Activated CD8-positive, alpha-beta memory T cell treated with anti-CD3 and anti-CD28 coated beads, Interleukin-2, amount 50 U/mL, for 4 hours (primary cell): ENCODE measurements at places on chromosomes 3 and 15.
A peak's percentile ranks its signal among the peaks of the same experiment; 100 is the strongest.

DNA sequence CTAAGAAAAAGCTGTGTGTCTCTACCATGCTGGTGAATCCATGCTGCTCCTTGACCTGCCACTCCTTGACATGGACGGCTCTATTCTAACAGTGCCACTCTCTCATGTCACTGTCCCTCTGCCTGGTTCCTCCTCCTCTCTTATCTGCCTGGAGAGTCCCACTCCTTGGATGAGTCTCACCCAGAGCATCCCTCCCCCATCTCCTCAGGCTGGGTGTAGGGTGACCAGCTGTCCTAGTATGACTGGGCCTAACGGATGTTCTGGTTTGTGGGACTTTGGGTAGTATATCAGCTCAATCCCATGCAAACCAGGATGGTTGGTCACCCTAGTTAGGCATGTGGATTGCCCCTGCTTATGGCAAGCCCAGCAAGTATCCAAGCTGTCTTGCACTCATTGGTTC, 54.3 kb downstream of the LIPC start:
- no peak for DNase-seq

DNA sequence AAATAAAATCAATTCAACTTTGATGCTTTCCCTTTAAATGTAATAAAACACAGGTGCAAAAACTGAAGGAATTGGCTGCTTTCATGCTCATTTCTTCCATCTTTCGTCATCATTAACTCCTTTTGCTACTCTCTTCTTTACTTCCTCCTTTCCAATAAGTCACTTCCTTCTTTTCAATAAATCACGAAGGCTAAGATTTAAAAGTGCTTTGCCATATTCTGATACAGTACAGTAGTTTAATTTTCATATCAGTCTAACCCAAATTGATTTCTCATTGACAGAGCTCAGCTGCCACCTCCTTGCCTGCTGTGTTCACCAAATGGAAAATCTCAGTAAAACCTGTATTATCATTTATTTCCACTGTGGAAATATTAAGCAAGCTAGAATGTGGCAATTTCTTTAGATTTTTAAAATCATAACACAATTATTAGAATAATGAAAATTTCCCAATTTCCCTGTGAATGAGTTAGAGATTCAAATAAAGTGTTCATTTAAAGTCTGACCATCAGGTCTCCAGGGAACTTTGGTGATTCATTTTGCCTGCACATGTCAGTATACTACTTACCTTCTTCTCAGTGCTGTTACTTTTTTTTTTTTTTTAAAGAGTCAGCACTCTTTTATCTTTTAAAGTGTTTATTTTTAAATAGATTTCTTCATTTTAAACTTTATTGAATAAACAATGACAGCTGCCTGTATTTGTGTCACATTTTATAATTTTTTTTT, 41.6 kb downstream of the NANOGP8 start:
- DNase-seq: no peak

GRCh38 chr3:128577711-128578110, 72.9 kb downstream of the RPN1 start:
- DNase-seq: no peak

- DNase-seq: no peak
These were observed 250.0 kb downstream of the XXYLT1 start for GRCh38 chr3:195020921-195021320.

- no peak for DNase-seq
These were observed 62.3 kb upstream of the ARHGEF3 start for GRCh38 chr3:56864090-56864489.

GRCh38 chr3:181461381-181461780, 250.3 kb upstream of the SOX2 start:
- no peak for DNase-seq

- DNase-seq: peak; percentile 81
These were observed 61.5 kb downstream of the IQSEC1 start for GRCh38 chr3:13011573-13012220.

GRCh38 chr3:139679220-139679775, 1.5 kb upstream of the NMNAT3 start:
- no peak for DNase-seq

DNA sequence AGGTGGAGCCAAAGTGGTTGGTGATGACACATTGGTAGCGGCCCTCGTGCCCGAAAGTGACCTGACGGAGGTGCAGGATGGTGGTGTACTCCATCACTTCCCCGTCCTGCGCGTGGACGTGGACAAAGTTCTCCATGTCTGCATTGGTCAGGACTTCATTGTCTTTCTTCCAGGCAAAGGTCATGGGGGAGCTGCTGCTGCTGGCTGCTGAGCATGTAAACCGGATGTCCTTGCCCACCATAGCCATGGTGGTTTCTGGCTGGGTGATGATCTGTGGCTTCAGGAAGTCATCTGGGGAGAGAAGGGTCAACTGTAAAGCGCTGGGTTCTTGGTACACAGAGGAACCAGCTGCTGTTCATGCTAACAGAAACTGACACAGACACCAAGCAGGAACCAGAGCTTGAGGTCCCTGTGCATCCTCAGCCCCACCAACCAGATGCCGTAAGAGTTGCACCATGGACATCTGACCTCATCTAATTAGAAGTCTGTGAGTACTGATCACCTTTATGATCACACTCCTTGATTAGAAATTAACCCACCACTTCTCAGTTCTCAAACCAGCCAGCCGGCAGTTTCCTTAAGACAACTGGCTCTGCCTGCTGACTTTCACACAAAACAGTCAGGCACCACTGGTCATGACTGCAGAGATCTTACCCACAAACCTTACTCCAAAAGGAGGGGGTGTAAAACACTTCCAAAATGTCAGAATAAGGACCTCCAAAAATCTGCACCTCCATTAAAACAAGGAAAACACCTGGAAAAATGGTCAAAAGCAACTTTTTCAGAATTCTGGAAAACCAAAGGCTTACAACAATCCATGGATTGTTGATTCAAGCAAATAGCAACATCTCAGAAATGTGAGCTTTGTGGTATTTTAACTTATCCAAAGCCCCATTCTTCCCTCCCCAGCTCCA, 114.6 kb downstream of the LRIG1 start:
- no peak for DNase-seq

GRCh38 chr3:192449036-192449435, 278.3 kb downstream of the FGF12 start:
- no peak for DNase-seq

- DNase-seq: no peak
These were observed 106.3 kb upstream of the SAMMSON start for GRCh38 chr3:69893274-69893673.

GRCh38 chr3:55368366-55368765, 118.7 kb downstream of the WNT5A start:
- DNase-seq: no peak

DNA sequence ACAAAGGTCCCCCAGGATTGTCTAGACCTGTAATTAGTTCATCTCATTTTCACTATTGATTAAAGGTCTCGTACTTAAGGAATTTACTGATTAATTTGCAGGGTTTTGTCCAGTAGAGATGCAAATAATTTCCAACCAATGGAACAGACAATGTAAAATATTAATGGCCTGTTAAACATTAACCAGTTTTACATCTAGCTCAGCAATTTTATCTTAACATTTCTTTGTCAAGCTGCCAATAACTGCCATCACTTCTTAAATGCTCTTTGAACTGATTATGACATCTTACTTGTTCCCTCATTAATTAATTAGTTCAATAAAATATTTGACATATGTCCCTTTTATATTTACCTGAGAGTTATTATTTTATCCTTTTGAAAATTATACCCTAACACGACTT, 9.4 kb upstream of the STRIT1 start:
- DNase-seq: no peak

DNA sequence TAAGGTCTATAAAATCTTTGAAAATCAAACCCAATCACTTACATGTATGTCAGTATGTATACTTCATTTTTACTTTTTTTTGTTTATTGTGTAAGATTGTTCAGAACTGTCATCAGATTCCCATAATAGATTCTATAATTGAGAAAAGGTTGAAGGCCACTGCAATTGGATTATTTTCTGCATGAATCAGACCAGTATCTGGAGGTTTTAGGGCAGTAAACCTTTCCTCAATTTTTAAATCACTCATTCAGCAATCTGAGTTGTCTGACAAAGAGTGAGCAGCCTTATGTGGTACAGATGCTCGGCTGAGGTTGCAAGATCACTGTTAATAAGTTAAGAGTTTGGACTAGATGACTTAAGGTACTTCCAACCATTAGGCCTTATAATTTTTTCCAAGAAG, 96.0 kb downstream of the TP63 start:
- no peak for DNase-seq

GRCh38 chr3:120601554-120601953, 5.4 kb downstream of the NDUFB4 start:
- DNase-seq: no peak

GRCh38 chr3:122081543-122082247, 26.5 kb downstream of the CD86 start:
- no peak for DNase-seq

GRCh38 chr3:109330405-109330804, 6.9 kb downstream of the DPPA4 start:
- DNase-seq: no peak

GRCh38 chr15:53527996-53528395, 231.5 kb downstream of the WDR72 start:
- DNase-seq: no peak

- no peak for DNase-seq
These were observed 1321.0 kb downstream of the ROBO2 start for GRCh38 chr3:78360849-78361248.

- DNase-seq: no peak
These were observed 565.7 kb downstream of the FGF12 start for GRCh38 chr3:192161661-192162060.

- DNase-seq: no peak
These were observed 487.2 kb downstream of the CNTN3 start for GRCh38 chr3:74127256-74127655.

DNA sequence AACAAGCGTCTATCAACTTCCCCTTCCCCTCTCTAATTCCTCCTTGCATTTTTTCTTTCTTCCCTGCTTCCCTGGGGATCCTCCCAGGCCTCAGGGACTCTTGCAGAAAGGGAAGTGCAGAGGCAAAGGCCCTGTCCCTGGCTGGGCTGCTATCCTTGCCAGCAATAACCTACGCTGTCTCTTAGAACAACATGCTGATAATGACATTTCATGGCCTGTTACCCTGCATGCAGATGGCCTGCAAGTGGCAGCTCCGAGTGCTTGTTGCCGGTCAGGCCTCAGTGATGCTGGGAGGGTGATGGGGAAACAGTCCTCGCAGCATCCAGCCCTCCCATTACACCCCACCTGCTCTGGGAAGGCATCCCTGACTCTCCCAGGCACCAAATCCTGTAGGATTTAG, 167.6 kb downstream of the RAB11A start:
- DNase-seq: no peak

GRCh38 chr15:31270767-31271166, 55.9 kb upstream of the KLF13 start:
- no peak for DNase-seq

DNA sequence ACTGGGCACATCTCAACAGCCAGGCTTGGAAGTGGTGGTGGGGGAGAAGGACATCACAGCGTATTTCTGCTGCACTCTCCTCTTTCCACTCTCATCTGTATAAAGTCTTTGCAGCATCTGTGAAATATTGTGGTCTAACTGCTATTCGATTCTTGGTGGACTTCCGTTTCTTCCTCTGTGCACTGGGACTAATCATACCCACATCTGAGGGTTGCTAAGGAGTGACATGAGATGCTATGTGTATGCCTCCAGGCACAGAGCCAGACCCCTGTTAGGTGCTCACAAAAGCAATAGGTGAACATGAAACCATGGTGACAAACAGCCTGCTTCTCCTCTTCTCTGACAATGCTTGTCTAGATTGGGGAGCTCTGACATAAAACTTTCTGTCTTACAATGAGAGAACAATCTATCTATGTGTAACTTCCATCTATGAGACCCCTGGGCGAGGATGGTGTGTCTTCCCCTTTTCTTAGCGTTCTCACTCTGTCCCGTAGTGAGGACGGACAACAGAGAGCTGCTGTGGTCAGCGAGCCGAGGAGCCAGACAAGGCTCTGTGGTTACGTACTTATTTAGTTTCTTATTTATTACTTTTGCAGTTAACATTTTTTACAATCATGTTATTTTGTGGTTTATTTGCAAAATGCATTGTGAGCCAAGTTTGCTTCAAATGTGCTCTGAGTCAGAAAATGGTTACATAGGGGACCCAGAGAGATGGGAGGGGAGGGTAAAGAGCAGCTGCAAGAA, 196.7 kb upstream of the TPRG1 start:
- no peak for DNase-seq

GRCh38 chr3:167575000-167575600, 78.6 kb downstream of the WDR49 start:
- DNase-seq: no peak

DNA sequence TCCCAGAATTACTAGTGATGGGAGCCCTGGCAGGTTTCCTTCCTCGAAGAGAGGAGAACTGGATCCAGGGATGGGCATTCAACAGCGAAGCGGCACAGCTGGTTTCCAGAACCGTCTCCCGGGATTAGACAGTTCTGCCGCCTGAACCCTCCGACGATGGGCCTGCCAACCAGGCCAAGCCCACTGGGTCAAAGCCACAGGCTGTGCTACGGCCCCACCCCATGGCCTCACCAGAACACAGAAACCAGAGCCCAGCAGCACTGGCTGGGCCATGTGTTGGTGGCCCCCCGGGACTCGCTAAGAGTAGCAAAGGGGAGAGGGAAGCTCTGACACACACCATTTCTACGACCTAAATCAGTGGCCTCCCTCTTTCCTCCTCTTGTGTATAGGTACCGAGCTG, 2.2 kb downstream of the C15orf62 start:
- DNase-seq: no peak
